CD4-positive, alpha-beta T cell treated with Interleukin-6 for 4 hours (primary cell): ENCODE measurements at places on chromosomes 3 and 15.

DNA sequence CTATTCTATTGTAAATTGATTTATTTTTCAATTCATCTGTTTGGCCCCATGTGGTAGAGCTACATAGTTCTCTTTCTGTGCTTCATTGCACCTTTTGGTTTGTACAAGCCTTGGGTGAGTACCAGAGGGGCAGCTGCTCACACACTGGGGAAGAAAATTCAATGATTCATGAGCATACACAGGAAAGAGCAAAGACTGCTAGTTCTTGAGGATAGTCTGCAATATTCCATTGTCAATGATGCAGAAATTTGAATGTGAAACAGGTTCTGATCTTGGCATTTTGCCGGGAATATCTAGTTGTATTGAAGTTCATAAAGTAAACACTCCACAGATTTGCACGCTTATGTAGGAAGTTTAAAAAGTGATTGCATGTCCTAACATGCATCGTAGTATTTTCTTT, 304.6 kb downstream of the NAALADL2 start:
- DNase-seq: no peak

DNA sequence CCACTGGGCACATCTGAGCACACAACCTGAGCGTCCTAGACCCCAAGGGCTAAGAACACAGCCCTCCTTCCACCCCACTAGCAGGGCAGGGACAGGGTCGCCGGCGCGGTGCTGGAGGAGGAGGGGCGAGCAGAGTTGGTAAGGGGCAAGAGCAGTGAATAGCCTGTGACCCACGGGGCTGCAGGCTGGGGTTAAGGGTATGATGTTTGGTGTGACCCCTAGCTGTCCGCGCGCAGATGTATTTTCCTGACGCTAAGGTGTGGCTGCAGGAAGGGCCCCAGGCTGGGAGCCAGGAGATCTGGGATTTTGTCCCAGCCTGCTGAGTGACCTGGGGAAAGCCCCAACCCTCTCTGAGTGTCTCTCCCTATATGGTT, 1.3 kb upstream of the C15orf39 start:
- DNase-seq: no peak

GRCh38 chr3:9301091-9301490, 51.6 kb upstream of the SRGAP3 start:
- DNase-seq: no peak

DNA sequence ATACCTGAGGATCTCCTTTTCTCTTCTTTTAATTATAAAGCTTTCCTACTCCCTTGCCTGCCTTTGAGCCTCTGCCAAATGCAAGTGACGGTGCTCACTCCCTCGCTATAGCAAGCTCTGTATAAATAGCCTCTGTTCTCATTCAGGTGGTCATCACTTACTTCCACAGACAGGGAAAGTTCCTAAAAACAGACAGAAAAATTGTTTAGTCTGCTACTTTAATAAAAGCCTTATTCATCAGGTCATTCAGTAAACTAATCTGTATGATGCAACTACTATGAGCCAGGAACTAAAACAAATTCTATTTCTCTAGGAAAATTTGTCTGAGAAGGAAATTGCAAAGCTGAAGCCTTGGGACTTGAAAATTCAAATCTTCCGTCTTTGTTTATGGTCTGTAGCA, 10.2 kb upstream of the DLG1 start:
- DNase-seq: no peak

DNA sequence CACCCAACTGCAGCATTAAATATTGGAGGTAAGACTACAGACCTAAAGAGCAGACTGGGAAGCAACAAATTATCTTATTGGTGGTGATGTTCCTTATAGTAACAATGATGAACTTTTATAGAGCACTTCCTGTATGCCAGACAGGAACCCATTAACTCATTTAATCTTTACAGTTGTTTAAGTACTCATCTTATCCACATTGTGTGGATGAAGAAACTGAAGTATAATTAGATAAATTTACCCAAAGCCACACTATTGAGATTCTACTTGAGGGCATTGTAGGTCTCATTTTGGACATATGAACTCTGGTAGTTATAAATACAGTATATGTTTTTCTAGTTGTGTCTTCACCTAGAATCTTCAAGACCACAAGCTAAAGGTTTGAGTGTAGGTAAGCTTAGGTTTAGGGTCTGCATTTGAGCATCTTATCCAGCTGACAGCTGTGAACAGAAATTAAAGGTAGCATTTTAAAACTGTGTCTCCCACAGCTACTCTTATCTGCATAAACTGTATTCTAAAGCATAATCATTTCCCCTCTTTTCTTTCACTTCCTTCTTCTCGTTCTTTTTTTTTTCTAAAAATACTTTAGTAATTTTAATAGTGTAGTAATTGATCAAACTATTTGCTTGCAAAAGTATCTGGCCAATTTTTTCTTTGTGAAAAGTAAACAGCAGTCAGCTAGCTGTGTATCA, 138.2 kb downstream of the UBE2E2 start:
- no peak for DNase-seq

DNA sequence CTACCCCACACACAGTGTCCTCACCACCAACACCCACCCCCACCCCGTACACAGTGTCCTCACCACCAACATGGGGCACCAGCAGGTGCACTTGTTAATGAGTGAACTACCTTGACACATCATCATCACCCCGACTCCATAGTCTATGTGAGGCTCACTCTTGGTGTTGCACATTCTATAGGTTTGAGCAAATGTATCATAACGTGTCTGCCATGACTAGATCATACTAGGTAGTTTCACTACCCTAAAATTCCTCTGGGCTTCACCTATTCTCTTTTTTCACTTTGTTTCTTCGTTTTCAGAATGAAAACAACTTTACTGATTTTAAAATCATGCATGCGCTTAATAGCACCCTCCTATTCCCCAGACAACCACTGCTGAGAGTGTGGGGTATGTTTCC, 102.6 kb upstream of the SLC6A6 start:
- no peak for DNase-seq

GRCh38 chr3:138023754-138024153, 13.8 kb downstream of the CLDN18 start:
- DNase-seq: no peak

- DNase-seq: no peak
Observed at GRCh38 chr3:106836906-106837305, 540.3 kb upstream of the CCDC54 start.

DNA sequence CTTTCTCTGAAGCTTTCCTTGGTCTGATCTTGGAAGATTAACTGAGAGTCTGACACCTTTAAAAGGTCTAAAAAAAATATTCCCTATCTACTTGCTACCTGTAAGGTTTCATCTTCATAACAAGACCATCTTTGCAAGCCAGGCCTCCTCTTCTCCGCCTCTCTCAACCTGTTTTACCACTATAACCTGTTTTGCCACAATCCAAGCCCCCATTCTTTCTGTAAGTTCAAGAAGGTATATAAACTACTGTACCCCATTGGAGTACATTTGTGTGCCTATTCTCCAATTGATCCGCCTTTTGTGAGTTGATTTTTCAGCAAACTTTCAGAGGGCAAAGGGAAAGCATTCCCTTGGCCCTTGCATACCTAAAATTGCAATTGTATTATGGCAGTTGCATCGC, 319.3 kb upstream of the NECTIN3 start:
- no peak for DNase-seq

GRCh38 chr3:147680837-147681483, 271.8 kb downstream of the ZIC1 start:
- DNase-seq: no peak

DNA sequence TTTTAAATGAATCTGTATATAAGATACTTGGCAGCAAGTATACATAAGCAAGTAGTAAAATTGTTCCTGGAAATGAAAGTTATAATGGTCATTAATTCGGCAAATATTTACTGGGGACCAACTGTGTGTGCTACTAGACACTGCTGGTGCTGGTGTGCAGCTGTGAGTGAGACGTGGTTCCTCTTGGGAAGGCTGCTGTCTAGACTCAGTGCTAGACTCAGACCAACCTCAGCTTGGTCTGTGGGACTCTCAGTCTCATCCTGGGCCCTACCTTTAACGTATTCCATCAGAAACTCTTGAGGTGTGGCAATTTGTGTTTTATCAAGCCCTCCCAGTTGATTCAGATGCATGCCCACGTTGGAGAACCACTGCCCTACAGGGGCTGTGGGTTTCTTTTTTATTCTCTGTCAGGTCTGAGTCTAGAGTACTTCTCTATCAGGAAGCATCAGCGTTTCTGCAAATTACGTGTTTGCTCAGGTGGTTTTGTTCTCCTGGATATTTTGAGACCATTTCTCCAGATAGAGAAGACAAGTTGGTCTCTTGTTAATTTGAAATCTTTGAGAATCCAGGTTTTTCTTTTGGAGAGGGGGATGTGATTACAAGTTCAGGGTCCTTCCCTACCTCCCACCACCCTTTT, 6.8 kb downstream of the TLNRD1 start:
- no peak for DNase-seq

GRCh38 chr15:93848490-93848889, 382.9 kb upstream of the MCTP2 start:
- no peak for DNase-seq

GRCh38 chr3:99172736-99173657, 271.5 kb upstream of the DCBLD2 start:
- peak; percentile 18 for DNase-seq

DNA sequence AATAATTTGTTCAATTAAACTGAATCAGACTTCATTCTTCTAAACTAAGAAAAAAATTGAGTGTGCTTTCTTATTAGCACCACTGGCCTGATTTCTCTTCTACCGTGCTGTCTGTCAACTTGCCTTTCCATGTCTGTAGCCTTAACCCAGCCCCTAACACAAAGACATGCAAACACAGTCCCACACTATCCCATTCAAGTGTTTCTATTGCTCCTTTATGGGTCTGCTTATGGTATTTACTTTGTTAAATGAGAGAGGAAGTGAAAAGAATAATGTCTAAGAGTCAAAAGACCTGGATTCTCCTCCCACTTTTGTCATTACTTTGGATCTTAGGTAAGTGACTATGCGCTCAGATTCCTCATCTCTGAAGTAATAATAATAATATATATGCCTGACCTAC, 55.3 kb downstream of the GTF2E1 start:
- no peak for DNase-seq

DNA sequence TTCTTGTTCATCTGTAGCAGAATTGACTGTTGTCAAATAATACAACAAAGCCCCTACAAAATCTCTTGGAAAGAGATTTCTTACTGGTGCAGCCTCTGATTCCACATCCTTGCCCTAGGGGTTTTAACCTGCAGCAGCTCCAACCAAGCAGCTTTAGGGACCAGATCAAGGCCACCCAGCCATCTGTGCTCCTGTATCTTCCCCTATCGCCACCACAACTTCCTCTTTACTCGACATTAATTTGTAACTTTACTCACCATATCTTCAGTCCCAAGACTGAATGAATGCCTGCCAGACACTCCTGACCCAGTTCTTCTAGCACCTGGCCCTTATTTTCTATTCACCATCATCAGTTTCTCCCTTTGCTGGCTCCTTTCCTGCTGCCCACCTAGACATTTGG, 156.6 kb upstream of the IL12A start:
- no peak for DNase-seq

GRCh38 chr3:139585820-139586219, 46.3 kb upstream of the RBP1 start:
- no peak for DNase-seq

- DNase-seq: no peak
Observed at GRCh38 chr15:90744759-90745402, 27.7 kb downstream of the BLM start.

GRCh38 chr15:29018120-29018805, 132.5 kb downstream of the APBA2 start:
- no peak for DNase-seq

GRCh38 chr3:67804578-67804977, 150.2 kb upstream of the SUCLG2 start:
- DNase-seq: no peak

- DNase-seq: no peak
Observed at GRCh38 chr3:63857311-63857710, 6.3 kb downstream of the THOC7 start.

DNA sequence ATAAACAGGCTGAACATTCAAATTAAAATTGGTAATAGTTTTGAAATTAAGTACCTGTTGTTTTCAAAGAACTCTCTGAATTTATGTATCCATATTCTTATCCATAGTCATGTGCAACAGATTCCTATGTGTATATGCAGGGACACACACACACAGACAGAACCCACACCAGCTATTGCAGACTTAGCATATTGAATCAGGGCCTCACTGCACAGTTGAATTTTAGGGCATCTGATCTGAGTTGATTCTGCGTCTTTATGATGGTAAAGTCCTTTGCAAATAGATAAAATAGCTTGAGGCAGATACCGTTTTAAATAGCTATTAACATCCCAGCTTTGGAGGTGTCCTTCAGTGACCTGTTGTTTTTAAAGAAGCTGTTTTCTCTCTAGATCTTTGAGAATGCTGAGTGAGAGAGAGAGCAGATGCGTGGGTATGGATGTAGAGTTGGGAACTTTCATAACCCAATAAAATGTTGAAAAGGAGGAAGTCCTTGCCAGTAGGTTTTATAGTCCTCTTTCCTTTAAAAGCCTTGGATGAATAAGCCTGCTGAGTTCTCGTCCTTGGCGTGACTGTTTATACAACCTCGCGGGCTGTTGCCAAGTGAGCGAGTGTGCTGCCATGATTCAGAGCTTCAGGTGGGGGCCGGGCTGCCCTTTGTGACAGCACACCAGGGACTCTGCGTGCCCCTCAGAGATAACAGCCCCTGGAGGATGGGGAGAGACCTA, 18.3 kb downstream of the MYZAP start:
- DNase-seq: no peak

DNA sequence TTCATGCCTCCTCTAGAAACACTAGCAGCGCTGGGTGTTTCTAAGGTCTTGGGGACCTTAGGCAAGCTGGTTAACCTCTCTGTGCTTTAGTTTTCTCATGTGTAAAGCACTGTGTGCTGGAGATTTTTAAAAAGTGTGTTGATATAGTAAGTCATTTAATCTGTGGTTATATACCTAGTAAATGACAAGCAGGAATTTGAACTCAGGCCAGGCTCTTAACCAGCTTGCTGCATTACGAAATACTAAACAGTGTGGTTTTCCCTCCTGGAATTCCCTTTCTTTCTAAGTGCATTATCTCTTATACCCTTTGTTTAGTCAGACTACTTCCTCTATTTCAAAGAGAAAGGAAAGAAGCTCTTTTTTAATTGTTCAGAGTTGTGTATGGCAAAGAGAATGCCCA, 26.5 kb downstream of the NEO1 start:
- DNase-seq: no peak

DNA sequence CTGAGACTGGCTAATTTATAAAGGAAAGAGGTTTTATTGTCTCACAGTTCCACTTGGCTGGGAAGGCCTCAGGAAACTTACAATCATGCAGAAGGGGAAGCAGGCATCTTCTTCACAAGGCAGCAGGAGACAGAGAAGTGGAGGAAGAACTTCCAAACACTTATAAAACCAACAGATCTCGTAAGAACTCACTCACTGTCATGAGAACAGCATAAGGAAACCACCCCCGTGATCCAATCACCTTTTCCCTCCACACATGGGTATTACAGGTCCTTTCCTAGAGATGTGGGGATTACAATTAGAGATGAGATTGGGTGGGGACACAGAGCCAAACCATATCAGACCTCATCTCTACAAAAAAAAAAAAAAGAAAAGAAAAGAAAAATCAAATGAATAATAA, 25.7 kb downstream of the CGGBP1 start:
- no peak for DNase-seq

GRCh38 chr15:56052395-56053045, 59.1 kb upstream of the NEDD4 start:
- peak; percentile 4 for DNase-seq

- no peak for DNase-seq
Observed at GRCh38 chr15:39692356-39693327, 90.0 kb downstream of the FSIP1 start.
